ENCODE measurements at places on chromosomes 2 and 18. TPM values are rescaled to one million over a fixed set of nuclear protein-coding genes. Genes with fewer than 3 reads are reported as not detected.

The DLX2 gene
- not detected for total RNA-seq

The CD302 gene
- 10.8 TPM for total RNA-seq

- no peak for DNase-seq
Observed at GRCh38 chr2:68418855-68419254, 48.2 kb downstream of the FBXO48 start.

GRCh38 chr2:190402986-190403603 lies 5.1 kb upstream of the MFSD6 start:
- no peak for DNase-seq

The RAB17 gene
- total RNA-seq, result 3.5 TPM

The PDCD1 gene
- 2.0 TPM for total RNA-seq
